Suppressor macrophage (primary cell): ENCODE measurements at places on chromosomes 1 and 21.

DNA sequence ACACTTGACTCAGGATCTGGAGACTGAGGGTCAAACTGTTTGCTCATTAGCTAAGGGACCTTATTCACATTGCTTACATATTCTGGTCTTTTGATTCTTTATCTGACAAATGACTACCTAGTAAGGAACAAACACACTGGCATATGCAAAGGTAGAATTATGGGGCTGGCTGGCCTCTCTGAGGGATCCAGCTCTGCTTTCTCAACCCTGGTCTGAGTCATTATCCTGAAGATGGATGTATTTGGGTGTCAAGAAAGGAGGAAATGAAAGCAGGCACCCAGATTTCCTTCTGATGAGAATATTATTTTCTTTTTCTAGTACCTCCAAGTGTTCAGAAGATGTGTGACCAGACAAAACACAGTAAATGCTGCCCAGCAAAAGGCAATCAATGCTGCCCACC lies 6.0 kb downstream of the SMCP start:
- DNase-seq, result no peak

- DNase-seq, result no peak
Measured at GRCh38 chr1:32273391-32274208, 18.3 kb upstream of the HDAC1 start.

DNA sequence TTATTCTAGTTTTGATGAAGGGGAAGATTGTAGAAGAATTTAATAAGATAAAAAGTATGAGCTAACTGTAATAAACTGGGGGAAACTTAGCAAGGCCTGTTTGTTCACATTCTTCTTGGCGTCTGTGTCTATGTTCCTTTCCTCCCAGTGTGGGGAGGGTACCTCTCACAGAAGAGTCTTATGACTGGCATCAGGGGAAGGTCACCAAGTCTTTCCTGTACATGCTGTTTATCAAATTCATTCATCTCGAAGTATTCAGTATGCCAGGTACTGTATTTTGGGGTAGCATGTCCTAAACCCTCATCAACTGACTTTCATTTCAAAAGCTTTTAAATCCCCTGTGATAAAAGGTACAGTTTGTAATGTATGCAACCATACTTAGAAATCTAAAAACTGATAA lies 78.4 kb downstream of the HS2ST1 start:
- no peak for DNase-seq

DNA sequence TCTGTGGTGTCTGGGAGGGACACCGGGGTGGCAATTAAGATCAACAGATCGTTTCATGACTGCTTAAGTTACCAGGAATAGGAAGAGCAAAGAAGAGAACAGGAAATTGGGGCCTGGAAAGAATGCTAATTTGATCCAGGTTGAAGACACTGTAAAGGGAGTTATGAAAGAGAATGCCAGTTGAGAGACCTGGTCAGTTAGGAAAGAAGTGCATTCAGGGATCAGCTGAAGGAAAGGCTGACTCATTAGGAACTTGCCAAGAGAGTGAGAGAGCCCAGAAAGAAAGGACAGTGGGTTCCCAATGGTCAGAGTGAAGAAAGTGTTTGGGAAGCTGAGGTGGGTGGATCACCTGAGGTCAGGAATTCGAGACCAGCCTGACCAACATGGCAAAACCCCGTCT lies 119.6 kb downstream of the UBE2U start:
- no peak for DNase-seq

DNA sequence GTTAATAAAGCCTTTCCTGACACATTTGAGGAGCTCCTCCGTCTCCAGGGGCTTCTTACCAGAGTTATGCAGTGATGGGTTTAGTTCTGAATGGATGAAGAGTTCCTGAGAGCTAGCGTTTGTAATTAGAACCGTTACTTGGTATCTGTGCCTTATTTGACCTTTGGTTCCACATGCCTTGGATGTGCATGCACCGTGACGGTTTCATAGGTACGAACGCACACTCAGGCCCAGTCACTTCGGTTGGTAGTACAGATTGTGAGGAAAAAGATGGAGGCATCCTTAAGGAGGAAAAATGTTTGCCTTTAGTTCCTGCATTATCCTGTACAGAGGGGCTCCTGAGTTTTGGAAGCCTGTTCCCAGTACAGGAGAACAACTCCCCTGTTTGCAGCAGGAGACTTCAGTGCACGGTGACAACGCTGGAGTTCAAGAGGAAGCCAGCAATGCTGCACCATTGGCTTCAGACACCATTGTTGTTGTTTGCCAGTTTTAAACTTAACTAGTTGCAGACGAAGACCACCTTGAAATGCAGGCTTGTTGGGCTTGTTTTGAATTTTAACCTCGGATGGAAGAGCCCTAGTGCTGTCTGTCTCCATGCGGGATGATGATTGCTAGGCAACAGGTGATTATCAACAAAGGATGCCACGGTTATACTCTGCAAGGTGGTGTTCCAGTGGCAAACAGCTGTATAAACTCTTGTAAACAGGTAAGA lies 8.2 kb downstream of the RBM15 start:
- DNase-seq, result no peak

DNA sequence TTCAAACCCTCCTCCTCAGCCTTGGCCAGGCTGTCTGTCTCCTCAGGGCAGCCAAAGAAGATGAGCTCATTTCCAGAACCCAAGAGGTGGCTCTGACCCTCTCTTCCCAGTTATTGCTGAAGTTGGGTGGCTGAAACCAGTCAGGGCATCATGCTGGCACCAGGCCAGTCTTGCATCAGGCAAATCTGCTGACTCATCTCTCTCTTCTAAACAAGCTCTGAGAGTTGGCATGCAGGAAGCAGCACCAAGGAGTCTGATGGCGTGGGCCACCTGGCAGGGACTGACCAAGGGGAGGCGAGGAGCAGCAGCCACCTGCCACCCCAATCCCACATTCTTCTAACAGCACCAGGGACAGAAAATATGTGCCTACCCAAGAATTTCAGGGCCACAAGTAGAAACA lies 104.8 kb upstream of the ATP1A1 start:
- DNase-seq, result peak; percentile 46

DNA sequence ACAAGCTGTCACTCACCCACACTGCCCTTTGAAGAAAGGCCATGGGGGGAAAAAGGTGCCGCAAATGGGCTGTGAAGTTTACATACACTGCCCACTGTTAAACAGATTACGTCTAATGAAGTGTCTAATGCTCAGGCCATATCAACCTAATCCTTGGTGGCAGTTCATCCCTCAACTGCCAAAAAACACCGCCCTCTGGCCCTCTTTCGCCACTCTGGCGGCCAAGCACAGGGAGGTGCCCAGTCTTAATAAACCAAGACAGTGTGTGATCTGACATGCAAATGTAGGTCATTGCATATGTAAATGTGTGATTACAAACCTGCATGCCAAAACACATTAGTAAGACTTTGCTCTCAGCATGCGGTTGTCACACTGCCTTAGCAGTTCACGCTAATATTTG lies 89.5 kb downstream of the NEK7 start:
- no peak for DNase-seq

DNA sequence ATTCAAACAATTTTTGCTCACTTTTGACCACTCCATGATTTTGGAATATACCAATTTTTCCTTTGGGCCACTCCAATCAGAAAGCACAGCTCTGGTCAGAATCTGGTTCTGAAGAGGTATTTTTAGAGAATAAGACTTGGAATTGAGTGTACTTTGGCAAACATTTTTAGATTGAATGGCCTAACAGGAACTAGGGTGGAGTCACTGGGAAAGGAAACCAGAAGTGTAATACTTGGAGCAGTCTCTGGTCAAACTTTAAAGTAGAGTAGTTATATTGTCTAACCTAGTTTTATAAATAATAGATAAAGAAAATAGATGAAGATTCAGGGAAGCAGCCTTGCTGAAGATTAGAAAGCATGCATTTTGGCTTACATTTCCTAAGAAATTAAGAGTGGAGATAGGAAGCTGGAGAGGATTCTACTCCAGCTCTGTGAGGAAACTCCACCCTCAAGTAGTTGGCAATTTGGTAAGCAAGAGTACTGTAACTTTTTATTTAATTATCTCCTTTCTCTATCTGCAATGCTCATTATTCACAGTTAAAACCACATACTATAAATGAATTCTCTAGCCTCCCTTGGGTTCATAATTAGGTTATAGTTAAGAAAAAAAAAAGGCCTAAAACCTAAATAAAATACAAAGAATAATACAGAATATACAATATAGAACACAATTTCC lies 15.8 kb downstream of the STIL start:
- no peak for DNase-seq

- DNase-seq, result no peak
Measured at GRCh38 chr1:19123837-19124236, 86.2 kb downstream of the UBR4 start.

DNA sequence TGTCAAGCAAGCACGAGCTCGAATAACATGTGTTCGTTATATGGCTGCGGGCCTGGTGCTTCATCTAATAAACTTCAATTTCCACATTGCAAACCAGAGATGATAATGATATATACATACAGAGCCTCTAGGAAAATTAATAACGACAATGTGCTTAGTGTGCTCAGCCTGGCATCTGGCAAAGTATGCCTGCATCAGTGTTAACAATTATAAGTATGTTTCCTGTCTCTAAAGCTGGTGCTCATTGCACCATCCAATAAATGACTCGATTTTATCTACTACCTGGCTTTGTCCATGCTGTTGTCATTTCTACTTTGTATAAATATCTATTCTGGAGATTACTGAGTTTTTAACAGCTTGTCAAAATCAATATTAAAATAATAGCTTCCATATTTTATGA lies 1402.6 kb downstream of the MRPL39 start:
- DNase-seq, result no peak

GRCh38 chr1:28934676-28935075 lies 20.3 kb downstream of the EPB41 start:
- no peak for DNase-seq

DNA sequence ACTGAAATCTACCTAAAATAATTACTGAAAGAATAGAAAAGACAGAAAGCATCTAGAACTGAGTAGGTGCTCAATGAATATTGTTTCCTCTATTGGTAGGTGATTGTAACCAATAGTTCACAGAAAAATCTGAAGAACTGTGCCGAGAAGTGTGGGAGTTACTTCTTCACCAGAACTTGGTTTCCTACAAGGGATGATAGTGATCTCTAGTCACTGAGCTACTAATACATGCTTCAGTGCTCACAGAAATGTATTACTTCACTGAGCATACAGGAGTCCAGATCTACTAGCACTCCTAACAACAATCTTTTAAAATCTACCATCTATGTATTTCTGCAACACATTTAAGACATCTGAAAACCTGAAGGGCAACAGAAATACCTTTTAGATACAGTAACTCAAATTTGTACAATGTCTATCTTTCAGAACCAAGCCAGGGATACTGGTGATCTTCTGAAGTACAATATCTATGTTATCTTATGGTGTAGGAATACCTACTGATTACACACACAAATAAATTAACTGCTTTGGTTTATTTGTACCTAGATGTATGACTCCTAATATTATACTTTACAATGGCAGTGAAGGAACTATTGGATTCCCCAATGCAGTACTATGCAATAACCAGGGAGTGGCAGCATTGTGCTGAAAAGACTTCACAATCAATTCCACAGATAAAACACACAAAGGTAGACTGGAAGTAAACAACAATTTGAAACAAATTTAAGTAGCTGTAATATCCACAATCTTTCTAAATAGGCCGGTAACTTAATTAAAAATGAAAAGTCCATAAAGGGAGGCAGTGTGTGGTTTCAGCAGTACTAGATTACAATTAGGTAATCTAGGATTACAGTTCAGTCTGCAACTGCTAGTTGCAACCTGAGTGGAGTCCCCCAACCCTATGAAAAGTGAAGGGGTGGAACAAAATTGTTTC lies 243.0 kb downstream of the SLC45A1 start:
- DNase-seq, result peak; percentile 56

GRCh38 chr21:38942748-38943211 lies 137.1 kb downstream of the ETS2 start:
- DNase-seq, result no peak

DNA sequence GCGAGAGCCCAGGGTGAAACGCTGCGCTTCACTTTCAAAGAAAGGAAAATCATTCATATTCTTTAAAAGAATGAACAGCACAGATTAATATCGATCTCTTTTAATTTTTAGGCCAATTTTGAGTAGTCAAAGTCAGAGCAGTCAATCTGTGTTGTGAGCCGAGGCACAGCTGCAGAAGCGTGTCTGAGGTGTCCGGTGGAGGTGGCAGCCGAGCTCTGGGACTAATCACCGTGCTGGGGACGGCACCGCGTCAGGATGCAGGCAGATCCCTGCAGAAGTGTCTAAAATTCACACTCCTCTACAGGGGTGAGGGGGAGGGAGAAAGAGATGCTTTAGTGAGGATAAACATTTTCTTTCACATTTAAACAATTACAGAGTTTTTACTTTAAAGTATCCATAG lies 4.1 kb downstream of the TFF1 start:
- no peak for DNase-seq

GRCh38 chr1:92486251-92487077 lies at the start of gene GFI1:
GFI1 (minus strand) TSS chr1:92486925; CDS start chr1:92483487, 3,438 bp downstream.
- peak; percentile 63 for DNase-seq
